ENCODE measurements at places on chromosomes 13 and 19. TPM values are rescaled to one million over a fixed set of nuclear protein-coding genes. Genes with fewer than 3 reads are reported as not detected.
A peak's percentile ranks its signal among the peaks of the same experiment; 100 is the strongest.

The LGALS4 gene
- total RNA-seq: 1.1 TPM

DNA sequence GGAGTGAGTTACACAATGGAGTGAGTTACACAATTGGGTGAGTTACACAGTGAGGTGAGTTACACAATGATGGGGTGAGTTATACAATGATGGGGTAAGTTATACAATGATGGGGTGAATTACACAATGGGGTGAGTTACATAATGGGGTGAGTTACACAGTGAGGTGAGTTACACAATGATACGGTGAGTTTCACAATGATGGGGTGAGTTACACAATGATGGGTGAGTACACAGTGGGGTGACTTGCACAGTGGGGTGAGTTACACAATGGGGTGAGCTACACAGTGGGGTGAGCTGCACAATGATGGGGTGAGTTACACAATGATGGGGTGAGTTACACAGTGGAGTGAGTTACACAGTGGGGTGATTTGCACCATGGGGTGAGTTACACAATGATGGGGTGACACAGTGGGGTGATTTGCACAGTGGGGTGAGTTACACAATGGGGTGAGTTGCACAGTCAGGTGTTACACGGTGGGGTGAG, 52.5 kb upstream of the GAS6 start:
- no peaks in the 10 kb centered on the region for H3K36me3 ChIP-seq
- no peak for DNase-seq
- no peaks in the 10 kb centered on the region for H3K27me3 ChIP-seq
- no peaks in the 10 kb centered on the region for H3K4me1 ChIP-seq

- H3K4me1 ChIP-seq: no peaks in the 10 kb centered on the region
- H3K27me3 ChIP-seq: no peaks in the 10 kb centered on the region
- H3K36me3 ChIP-seq: no peaks in the 10 kb centered on the region
- DNase-seq: no peak
These were observed 29.6 kb downstream of the URI1 start for GRCh38 chr19:29971648-29972047.

DNA sequence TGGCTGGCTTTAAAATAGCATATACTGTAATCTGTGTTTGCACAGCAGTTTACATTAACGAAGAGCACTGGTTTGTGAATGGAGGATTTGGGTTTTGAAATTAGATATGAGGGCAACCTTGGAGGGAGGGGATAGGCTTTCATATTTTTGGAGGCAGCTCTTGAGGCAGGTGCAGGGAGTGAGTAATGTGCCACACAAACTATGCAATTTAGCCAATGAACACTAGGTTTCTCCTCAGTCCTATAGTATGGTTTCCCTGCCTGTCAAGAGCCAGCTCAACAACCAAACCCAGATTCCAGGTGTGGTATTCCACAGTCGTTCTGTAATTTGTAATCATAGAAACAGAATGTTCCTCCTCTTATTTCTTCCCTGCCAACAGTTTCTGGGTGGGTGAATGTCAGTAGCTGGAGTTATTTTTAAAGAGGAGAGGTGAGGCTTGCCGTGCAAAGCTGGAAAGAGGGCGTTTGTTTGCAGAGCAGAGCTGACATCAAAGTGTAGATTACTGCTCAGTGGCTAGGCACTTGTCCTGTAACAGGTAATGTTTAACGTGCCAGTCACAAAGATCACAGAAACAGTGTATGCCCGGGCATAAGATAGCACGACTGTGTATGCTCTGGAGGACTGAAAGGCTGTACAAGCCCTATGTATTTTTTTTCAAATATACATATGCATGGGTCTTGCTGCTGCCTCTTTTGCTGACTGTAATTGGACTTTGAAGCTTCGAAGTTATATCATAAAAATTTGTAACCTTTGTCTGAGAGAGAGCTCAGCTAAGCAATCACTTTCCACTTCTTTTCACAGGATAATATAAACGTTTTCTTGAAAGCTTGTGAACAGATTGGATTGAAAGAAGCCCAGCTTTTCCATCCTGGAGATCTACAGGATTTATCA, 124.2 kb downstream of the LMO7 start:
- H3K4me3 ChIP-seq: peak overlapping the region; percentile 34
- no peaks in the 10 kb centered on the region for H3K36me3 ChIP-seq
- DNase-seq: peak; percentile 82
- H3K27me3 ChIP-seq: no peaks in the 10 kb centered on the region

GRCh38 chr13:45878966-45879365, 27.4 kb upstream of the SIAH3 start:
- no peaks in the 10 kb centered on the region for H3K36me3 ChIP-seq
- no peaks in the 10 kb centered on the region for H3K27me3 ChIP-seq
- H3K27ac ChIP-seq: no peak overlapping the region
- no peak for DNase-seq
- no peak overlapping the region for H3K4me3 ChIP-seq
- no peaks in the 10 kb centered on the region for H3K4me1 ChIP-seq

The MTUS2 gene
- 0.09 TPM for total RNA-seq

DNA sequence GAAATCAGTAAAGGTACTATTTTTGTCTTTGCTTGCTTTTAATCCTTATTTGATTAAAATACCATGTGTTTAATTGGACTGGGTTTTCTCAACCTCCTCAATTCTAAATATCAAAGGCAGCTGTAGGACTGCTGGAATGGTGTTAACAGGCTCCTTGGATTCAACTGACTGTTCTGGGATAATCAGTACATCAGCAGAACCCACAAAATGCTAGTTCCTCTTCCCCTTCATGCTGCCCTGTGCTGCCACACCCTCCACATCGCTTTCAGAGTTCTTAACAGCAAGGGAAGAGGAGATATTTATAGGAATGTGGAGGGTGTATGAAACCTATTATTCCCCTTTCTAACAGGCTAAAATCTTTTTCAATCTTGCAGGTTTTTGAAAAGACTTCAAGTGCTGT, 82.4 kb downstream of the KCTD12 start:
- H3K4me1 ChIP-seq: no peaks in the 10 kb centered on the region
- no peak for DNase-seq
- H3K27ac ChIP-seq: no peak overlapping the region
- no peak overlapping the region for H3K4me3 ChIP-seq

- H3K27ac ChIP-seq: no peak overlapping the region
- no peaks in the 10 kb centered on the region for H3K27me3 ChIP-seq
- no peak for DNase-seq
- H3K36me3 ChIP-seq: no peaks in the 10 kb centered on the region
- no peak overlapping the region for H3K4me3 ChIP-seq
These were observed 22.2 kb upstream of the SERPINE3 start for GRCh38 chr13:51317262-51317661.

DNA sequence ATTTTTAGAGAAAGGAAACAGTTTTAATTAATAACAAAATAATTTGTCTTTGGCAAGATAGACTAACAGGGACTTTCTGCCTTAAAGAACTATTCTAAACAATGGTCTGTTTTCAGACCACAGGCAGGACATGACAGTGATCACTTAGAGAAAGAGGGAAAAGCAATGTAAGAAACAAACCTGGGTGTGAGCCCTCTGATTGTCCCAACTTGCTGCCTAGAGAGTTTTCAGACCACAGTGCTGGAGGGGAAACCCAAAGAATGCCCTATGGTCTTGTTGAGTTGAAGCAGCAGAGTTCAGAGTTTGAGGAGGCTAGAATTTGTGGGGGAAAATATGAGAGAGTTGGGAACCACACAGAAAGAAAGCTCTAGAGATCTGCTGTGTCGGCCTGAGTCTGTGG, 38.1 kb downstream of the DGKH start:
- no peak for DNase-seq
- H3K36me3 ChIP-seq: no peaks in the 10 kb centered on the region

- H3K4me1 ChIP-seq: no peaks in the 10 kb centered on the region
- H3K36me3 ChIP-seq: no peaks in the 10 kb centered on the region
- H3K4me3 ChIP-seq: no peak overlapping the region
- no peaks in the 10 kb centered on the region for H3K27me3 ChIP-seq
- DNase-seq: no peak
These were observed 97.5 kb downstream of the SLC10A2 start for GRCh38 chr13:102968572-102969228.

The ZNF221 gene
- 2.4 TPM for total RNA-seq

- no peaks in the 10 kb centered on the region for H3K27me3 ChIP-seq
- peaks cover 45% of the 10 kb centered on the region for H3K36me3 ChIP-seq
- peak; percentile 74 for DNase-seq
- peaks cover 71% of the 10 kb centered on the region for H3K4me1 ChIP-seq
- peak overlapping the region; percentile 55 for H3K4me3 ChIP-seq
These were observed 4.9 kb downstream of the ARHGEF1 start for GRCh38 chr19:41887711-41888382.

DNA sequence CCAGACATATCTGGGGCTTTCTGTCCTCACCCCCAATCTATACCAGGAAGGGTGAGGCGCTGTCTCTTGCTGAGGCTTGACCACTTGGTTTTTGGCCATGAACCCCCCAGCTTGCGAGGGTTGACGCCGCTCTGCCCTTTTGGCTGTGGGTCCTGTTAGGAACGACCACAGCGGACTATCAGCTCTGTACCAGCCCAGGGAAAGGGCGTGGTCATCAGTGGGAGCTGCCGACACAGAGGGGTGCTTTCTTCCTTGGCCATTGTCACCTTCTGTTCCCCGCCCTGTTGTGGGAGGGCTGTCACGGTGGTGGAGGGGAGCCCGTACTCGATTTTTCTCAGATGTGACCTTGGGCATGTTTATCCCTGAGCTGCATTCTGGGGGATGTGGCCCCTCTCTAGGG, 5.7 kb downstream of the DCAF15 start:
- no peak for DNase-seq
- H3K4me1 ChIP-seq: peaks cover 9% of the 10 kb centered on the region
- H3K4me3 ChIP-seq: no peak overlapping the region
- peaks cover 88% of the 10 kb centered on the region for H3K36me3 ChIP-seq
- no peak overlapping the region for H3K27ac ChIP-seq

The SAE1 gene
- 93.3 TPM for total RNA-seq

DNA sequence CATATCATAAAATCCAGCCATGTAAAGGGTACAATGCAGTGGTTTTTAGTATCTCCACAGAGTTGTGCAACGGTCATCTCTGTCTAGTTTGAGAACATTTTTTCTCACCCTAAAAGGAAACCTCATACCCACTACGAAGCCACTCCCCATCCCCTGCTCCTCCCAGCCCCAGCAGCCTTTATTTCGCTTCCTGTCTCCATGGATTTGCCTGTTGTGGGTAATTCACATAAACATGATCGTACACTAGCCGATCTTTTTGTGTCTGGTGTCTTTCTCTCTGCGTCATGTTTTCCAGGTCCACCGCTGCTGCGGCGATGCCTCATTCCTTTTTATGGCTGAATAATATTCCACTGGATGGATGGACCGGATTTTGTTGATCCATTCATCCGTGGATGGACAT, 28.6 kb downstream of the BICRA start:
- no peaks in the 10 kb centered on the region for H3K27me3 ChIP-seq
- no peak for DNase-seq
- no peaks in the 10 kb centered on the region for H3K4me1 ChIP-seq
- H3K4me3 ChIP-seq: no peak overlapping the region

DNA sequence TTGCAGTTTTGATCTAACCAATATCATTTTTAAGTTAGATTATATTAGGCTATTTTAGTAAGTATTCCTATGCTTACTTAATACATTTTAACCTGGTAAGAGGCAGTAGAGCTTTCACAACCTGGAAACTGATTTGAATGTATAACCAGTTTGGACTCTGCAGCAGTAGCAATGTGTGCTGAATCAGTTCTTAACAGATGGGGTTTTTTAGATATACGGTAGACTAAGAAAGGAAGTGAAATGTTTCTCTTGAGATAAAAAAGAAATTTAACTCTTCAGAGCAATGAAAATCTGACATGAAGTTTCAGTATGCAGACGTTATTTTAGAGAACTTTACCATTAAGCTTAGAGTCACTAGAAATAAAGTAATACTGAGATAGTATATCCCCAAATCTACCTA, 2.7 kb downstream of the NBEA start:
- no peak overlapping the region for H3K4me3 ChIP-seq
- H3K27me3 ChIP-seq: no peaks in the 10 kb centered on the region
- H3K27ac ChIP-seq: no peak overlapping the region
- peaks cover 15% of the 10 kb centered on the region for H3K4me1 ChIP-seq

The CEACAM8 gene
- 1.7 TPM for total RNA-seq

- H3K36me3 ChIP-seq: no peaks in the 10 kb centered on the region
- H3K4me1 ChIP-seq: no peaks in the 10 kb centered on the region
- no peak overlapping the region for H3K27ac ChIP-seq
- DNase-seq: no peak
- no peaks in the 10 kb centered on the region for H3K27me3 ChIP-seq
These were observed 40.0 kb upstream of the F7 start for GRCh38 chr13:113065406-113066141.

GRCh38 chr19:50678323-50678722, 29.1 kb downstream of the C19orf81 start:
- no peaks in the 10 kb centered on the region for H3K4me1 ChIP-seq
- H3K36me3 ChIP-seq: no peaks in the 10 kb centered on the region
- H3K4me3 ChIP-seq: no peak overlapping the region
- no peak overlapping the region for H3K27ac ChIP-seq
- no peak for DNase-seq
- H3K27me3 ChIP-seq: peaks cover 2% of the 10 kb centered on the region

DNA sequence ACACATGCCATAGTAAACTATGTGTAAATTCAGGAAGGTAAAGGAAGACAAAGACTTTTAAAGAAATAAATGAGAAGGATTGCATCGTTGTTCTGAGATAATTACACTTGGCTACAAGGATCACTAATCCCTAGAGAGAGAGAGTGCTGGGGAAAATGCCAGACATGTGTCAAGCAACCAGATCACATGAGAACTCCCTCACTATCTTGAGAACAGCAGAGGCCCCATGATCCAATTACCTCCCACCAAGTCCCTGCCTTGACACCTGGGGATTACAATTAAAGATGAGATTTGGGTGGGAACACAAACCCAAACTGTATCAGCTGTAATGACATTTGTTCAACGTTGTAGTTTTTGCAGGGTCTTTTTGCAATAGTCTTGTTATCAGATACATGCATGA, 1600.9 kb upstream of the MIR17HG start:
- no peak overlapping the region for H3K27ac ChIP-seq
- no peaks in the 10 kb centered on the region for H3K27me3 ChIP-seq
- no peak for DNase-seq

DNA sequence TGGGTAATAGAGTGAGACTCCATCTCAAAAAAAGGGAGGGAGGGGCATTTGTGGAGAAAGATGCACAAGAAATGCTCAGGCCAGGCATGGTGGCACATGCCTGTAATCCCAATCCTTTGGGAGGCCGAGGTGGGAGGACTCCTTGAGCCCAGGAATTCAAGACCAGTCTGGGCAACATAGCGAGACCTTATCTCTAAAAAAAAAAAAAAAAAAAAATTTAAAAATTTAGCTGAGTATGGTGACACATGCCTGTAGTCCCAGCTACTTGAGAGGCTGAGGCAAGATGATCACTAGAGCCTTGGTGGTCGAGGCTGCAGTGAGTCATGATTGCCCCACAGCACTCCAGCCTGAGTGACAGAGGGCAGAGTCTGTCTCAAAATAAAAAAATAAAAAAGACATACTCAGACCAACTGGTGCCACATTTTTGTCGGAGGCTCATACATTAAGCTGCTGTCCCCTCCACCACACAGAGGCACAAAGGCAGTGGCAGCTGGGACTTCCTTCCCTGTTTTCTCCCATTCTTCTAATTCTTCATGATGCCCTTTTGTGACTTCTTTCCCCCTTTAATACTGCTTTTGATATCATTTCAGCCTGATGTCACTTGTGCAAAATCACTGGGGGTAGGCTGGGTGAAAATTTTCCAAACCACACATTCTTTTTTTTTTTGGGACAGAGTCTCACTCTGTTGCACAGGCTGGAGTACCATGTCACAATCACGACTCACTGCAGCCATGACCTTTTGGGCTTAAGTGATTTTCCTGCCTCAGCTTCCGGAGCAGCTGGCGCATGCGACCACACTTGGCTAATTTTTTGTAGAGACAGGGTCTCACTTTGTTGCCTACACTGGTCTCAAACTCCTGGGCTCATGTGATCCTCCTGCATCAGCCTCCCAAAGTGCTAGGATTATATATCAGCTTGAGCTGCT, 26.8 kb upstream of the CXCL17 start:
- H3K27ac ChIP-seq: no peak overlapping the region
- no peak for DNase-seq
- H3K4me3 ChIP-seq: no peak overlapping the region
- no peaks in the 10 kb centered on the region for H3K4me1 ChIP-seq

Data from thymus (tissue), 14 donors.